ENCODE measurements at places on chromosomes 11 and 22. TPM values are rescaled to one million over a fixed set of nuclear protein-coding genes. Genes with fewer than 3 reads are reported as not detected.

CTTN gene
- total RNA-seq = 450 TPM

MTMR3 gene
- total RNA-seq = 77.7 TPM

TTC28 gene
- 28.3 TPM for total RNA-seq

RNF26 gene
- 3.0 TPM for total RNA-seq

ABCG4 gene
- total RNA-seq = 0.15 TPM

SYT7 gene
- not detected for total RNA-seq

MMP7 gene
- total RNA-seq = 2,825 TPM

SHANK3 gene
- total RNA-seq = 1.7 TPM

LARGE2 gene
- 1.2 TPM for total RNA-seq

BTG4 gene
- not detected for total RNA-seq

POU2AF3 gene
- not detected for total RNA-seq

UBQLN3 gene
- total RNA-seq = not detected

CCDC73 gene
- 0.30 TPM for total RNA-seq

PTGDR2 gene
- not detected for total RNA-seq

MRPL40 gene
- 50.4 TPM for total RNA-seq

APOBEC3B gene
- 0.15 TPM for total RNA-seq

LIF gene
- total RNA-seq = 84.0 TPM

SLC22A24 gene
- total RNA-seq = not detected

OR8H3 gene
- total RNA-seq = not detected

C11orf87 gene
- total RNA-seq = not detected

CDCA5 gene
- 1.1 TPM for total RNA-seq

FIBIN gene
- total RNA-seq = 24.5 TPM

PATE4 gene
- total RNA-seq = not detected

FAM111B gene
- total RNA-seq = 0.89 TPM

MADD gene
- 23.8 TPM for total RNA-seq

SEZ6L gene
- not detected for total RNA-seq

TSKU gene
- total RNA-seq = 13.5 TPM

OR2AG2 gene
- 0.25 TPM for total RNA-seq

SMIM35 gene
- total RNA-seq = not detected

VSIG10L2 gene
- total RNA-seq = not detected

CLMP gene
- total RNA-seq = 48.9 TPM

TCN2 gene
- total RNA-seq = 26.0 TPM

FUT4 gene
- total RNA-seq = 8.0 TPM

KBTBD3 gene
- 11.9 TPM for total RNA-seq

ADAMTS15 gene
- 0.35 TPM for total RNA-seq

NAALADL1 gene
- total RNA-seq = 7.8 TPM

RAB36 gene
- total RNA-seq = 17.1 TPM

LZTR1 gene
- 28.7 TPM for total RNA-seq

OR4S2 gene
- not detected for total RNA-seq

GAL gene
- total RNA-seq = not detected

APOA1 gene
- total RNA-seq = not detected

THAP12 gene
- 47.9 TPM for total RNA-seq

TMEM121B gene
- not detected for total RNA-seq

HBB gene
- total RNA-seq = not detected

CDHR5 gene
- total RNA-seq = not detected

CARD16 gene
- total RNA-seq = 0.50 TPM

KMT5B gene
- total RNA-seq = 19.6 TPM

FGF19 gene
- total RNA-seq = not detected

AGBL2 gene
- 2.1 TPM for total RNA-seq

NDUFS8 gene
- 106 TPM for total RNA-seq

FERMT3 gene
- total RNA-seq = 0.17 TPM

DENND6B gene
- total RNA-seq = 11.9 TPM

HTR3B gene
- total RNA-seq = not detected

RAPSN gene
- 0.10 TPM for total RNA-seq

HEPN1 gene
- not detected for total RNA-seq

CCDC89 gene
- 5.8 TPM for total RNA-seq

CHADL gene
- 0.87 TPM for total RNA-seq

All from renal cortical epithelial cell (primary cell).